ENCODE measurements at places on chromosomes 2 and 18. TPM values are rescaled to one million over a fixed set of nuclear protein-coding genes. Genes with fewer than 3 reads are reported as not detected.

ANKRD36B gene
- 14.3 TPM for total RNA-seq

DNA sequence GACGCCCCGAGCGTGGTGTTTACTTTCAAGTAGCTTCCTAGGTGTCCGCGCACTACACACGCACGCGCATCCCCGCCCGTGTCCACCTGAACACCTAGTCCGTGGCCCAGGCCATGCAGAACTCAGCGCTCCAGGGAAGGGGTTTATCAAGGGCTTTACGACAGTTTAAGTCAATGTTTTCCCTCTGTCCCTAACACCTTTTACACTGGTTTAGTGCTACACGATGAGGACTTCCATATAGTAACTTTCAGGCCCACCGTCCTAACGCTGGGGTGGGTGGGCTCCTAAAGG, 1.4 kb upstream of the BCL2 start:
- peak; percentile 23 for DNase-seq

DNA sequence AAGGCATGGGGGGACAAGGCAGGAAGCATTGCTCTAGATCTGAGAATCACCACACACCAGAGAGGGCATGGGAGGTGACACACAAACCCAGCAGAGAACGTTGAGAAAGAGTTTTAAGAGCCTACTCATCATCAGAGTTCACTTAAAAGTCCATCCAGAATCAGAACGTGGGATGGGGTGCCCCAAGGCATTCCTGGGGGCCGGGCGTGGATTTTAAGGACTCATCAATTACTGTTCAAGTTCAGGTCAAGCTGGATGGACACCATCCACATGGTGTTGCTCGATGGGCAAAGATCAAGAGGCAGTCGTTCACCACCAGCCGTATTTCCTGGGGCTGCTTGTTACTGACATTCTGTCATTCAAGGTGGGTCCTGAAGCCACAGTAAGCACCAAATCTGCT, 34.9 kb downstream of the BCL11A start:
- DNase-seq: no peak

CD8B2 gene
- total RNA-seq: not detected

RIOK3 gene
- 36.7 TPM for total RNA-seq

AKAIN1 gene
- 0.55 TPM for total RNA-seq

- DNase-seq: no peak
Measured at GRCh38 chr2:223068071-223068470, 16.1 kb downstream of the KCNE4 start.
